Vagina (tissue), 2 donors: ENCODE measurements at places on chromosomes 4 and X. TPM values are rescaled to one million over a fixed set of nuclear protein-coding genes. Genes with fewer than 3 reads are reported as not detected.

DNA sequence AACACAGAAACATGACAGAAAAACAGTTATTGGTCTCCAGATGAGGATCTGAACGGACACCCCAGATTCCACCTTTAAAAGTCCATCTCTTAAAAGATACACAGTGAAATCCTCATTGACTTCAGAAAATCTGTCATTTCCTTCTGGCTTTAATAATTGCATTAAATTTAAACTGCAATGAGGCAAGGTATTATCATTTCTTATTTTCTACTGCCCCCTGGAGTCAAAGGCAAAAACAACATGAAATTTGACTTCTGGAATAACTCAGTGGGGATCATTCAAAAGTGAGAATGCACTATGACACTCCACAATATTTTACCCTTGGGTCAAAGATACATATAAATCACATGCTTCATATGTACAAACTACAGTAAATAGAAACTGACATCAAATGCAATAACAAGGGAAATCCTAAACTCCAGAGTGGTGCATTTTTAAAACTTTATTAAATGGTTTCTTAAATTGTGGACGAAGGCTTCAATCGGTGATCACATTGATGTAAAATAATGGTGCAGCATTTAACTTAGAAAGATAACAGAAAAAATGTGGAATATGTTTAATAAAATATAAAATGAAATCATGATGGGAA, 56.4 kb upstream of the SPANXN1 start:
- H3K36me3 ChIP-seq = no peaks in the 10 kb centered on the region
- H3K4me1 ChIP-seq = no peaks in the 10 kb centered on the region
- no peak overlapping the region for H3K27ac ChIP-seq
- H3K27me3 ChIP-seq = no peaks in the 10 kb centered on the region
- no peak overlapping the region for H3K4me3 ChIP-seq

DNA sequence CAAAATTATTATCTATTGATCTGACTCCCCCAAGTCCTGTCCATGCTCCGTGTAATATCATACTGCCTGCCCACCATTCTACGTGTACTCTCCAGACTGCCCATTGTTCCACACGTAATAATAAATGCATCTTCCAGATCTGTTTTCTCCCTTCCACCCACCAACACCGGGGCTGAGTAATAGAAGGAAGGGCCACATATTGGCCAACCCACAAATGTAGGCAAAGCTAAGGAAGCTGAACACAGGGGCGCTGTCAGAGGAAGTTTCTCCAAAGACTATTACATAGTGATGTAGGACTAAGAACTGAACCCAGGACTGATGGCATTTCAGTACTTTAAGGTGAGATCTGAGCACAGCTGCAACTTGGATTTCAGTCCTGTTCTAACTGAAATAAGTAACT, 135.8 kb upstream of the GUCY1A1 start:
- H3K4me1 ChIP-seq = no peaks in the 10 kb centered on the region
- no peaks in the 10 kb centered on the region for H3K36me3 ChIP-seq
- no peak overlapping the region for H3K27ac ChIP-seq
- no peak for DNase-seq
- no peaks in the 10 kb centered on the region for H3K27me3 ChIP-seq
- no peak overlapping the region for H3K4me3 ChIP-seq

DNA sequence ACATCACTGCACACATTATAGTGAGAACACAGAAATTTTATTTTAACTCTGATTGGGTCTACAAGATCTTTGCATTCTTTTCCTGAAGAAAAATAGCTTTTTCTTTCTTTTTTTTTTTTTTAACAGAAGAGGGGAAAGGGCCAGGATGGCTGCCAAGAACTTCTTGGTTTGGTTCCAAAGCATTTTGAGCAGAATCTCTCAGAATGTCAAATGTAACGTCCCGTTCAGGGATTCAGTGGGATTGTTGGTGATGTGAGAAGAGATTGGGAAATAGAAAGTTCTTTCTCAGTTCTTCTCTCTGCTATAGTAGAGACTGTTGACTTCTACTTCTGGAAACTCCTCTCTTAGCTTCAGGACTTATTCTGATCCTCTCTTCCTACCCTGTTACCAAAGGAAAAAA, 70.9 kb upstream of the CBR4 start:
- H3K27ac ChIP-seq = peak overlapping the region; percentile 65
- peaks cover 14% of the 10 kb centered on the region for H3K4me1 ChIP-seq
- DNase-seq = no peak
- no peaks in the 10 kb centered on the region for H3K36me3 ChIP-seq

DNA sequence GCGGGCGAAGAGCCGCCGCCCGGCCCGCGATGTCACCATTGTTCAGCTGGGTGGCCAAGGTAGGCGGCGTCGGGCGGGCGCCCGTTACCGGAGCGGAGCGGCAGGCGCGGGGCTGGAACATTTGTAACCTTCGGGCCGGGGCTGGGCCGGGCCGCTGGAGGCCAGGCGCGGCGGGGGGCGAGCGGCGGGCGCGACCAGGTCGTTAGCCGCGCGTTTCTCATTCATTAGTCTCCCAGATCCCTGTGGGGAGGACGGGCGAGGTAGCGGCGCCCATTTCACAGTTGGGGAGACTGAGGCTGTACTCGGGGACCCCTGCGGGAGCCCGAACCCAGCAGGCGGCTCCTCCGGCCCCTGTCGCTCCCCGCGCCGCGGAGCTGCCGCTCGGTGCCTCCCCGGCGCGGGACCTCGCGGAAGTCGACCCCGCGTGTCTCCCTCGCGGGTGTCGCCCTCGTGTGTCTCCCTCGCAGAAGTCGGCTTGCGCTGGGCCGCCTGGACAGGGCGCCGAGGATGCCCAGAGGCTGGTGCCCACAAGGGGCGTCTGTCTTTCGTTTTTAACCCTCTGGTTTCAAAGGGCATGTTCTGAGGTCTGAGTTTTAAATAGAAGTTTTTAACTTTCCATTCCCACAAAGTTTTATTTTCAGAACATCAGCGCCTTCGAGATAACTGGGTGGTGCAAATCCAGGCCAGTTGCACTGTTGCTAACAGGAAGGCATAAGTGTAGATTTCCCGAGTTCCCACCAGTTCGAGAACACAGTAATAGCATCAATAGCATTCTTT, 17.5 kb downstream of the PTTG2 start:
- DNase-seq = no peak
- peaks cover 31% of the 10 kb centered on the region for H3K4me1 ChIP-seq
- peak overlapping the region; percentile 98 for H3K27ac ChIP-seq
- no peaks in the 10 kb centered on the region for H3K27me3 ChIP-seq
- H3K4me3 ChIP-seq = peak overlapping the region; percentile 90

- no peak overlapping the region for H3K4me3 ChIP-seq
- no peak for DNase-seq
- H3K27ac ChIP-seq = no peak overlapping the region
- H3K36me3 ChIP-seq = no peaks in the 10 kb centered on the region
- no peaks in the 10 kb centered on the region for H3K4me1 ChIP-seq
These were observed 480.9 kb upstream of the IGFBP7 start for GRCh38 chr4:57591073-57591472.

DNA sequence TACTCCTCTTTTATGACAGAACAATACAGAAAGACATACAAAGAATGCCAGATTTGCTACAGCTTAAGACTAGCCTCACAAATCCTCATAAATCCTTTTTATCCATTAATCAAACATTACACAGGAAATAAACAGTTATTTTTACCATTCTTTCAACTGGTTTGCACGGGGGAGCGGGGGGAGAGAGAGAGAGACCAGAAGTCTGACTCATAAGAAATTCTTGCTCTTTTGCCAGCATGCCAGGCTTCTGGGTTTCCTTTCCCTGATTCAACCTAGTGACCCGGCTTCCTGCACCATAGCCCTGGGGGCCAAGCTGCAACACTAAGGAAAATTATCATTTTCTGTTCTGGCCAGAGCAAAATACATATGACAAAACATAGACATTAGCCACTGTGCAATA, 6.8 kb upstream of the RRAGB start:
- DNase-seq = no peak
- H3K4me1 ChIP-seq = no peaks in the 10 kb centered on the region
- no peaks in the 10 kb centered on the region for H3K36me3 ChIP-seq
- H3K27me3 ChIP-seq = no peaks in the 10 kb centered on the region
- H3K4me3 ChIP-seq = no peak overlapping the region

DNA sequence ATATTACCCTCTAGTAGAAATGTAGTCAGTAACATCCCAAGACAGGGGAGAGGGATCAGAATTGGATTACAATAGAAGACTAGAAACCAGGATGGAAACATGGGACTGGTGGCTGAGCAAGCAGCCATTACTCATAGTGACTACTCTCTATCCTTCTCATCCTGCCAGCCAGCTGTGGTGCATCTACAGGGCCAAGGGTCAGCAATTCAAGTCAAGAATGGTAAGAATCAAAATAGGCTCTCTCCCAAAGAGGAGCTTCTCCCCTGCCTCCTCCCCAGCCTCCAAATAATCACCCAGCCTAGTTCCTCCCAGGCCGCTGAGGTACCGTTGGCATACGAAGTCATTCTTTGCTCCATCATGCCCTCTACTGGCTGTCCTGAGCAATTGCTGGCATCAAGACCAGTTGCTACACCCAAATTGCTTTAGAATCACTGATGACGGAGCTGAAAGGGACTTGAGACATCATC, 19.4 kb downstream of the AWAT2 start:
- no peak overlapping the region for H3K4me3 ChIP-seq
- no peak for DNase-seq
- H3K27ac ChIP-seq = no peak overlapping the region
- no peaks in the 10 kb centered on the region for H3K4me1 ChIP-seq
- no peaks in the 10 kb centered on the region for H3K27me3 ChIP-seq

GRCh38 chr4:42197341-42197740, 44.9 kb upstream of the BEND4 start:
- no peak for DNase-seq
- no peaks in the 10 kb centered on the region for H3K4me1 ChIP-seq
- H3K27ac ChIP-seq = no peak overlapping the region
- H3K36me3 ChIP-seq = no peaks in the 10 kb centered on the region

DNA sequence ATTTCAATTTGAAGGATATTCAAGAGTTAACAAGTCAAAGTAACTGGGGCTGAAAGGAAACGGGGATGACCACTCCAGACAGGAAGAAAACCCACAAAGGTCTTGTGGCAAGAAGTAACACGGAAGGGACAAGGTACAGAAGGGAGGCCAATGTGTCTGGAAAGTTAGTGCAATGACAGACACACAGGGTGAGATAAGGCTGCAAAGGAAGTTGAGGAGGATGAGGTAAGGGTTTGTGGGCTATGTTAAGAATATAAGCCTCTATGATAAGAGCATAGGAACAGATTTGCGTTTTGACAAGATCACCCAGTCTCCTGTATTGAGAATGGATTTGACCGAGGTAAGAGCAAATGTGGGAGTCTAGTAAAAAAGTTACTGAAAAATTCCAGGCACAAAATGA, 21.9 kb upstream of the EMCN start:
- no peak overlapping the region for H3K4me3 ChIP-seq
- no peaks in the 10 kb centered on the region for H3K27me3 ChIP-seq
- H3K27ac ChIP-seq = no peak overlapping the region
- H3K4me1 ChIP-seq = no peaks in the 10 kb centered on the region

HSFX4 gene
- not detected for total RNA-seq

USP26 gene
- not detected for total RNA-seq

TBC1D8B gene
- total RNA-seq = 4.7 TPM

LEF1 gene
- total RNA-seq = 12.5 TPM

GRPR gene
- not detected for total RNA-seq
